ENCODE measurements at places on chromosomes 2 and 18.

GRCh38 chr2:74448771-74449170 lies 6.1 kb upstream of the INO80B start:
- DNase-seq, result no peak

- DNase-seq, result no peak
These were observed 143.5 kb downstream of the CELF4 start for GRCh38 chr18:37422116-37422515.

- no peak for DNase-seq
These were observed 46.5 kb downstream of the ZAP70 start for GRCh38 chr2:97759727-97760407.

GRCh38 chr2:128710729-128711128 lies 392.1 kb upstream of the HS6ST1 start:
- no peak for DNase-seq

DNA sequence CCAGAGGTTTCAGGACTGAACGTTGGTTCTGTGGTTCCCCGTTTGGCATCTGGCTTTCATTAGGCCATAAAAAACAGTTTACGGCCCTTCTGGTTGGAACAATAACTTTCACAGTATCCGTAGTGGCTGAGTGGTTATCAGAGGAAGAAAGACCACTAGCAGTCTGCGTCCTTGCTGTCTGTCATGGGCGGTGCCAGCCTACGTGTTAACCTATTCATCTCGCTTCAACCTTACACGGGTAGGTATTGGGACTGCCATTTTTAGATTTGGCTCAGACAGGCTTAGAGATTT lies 42.6 kb upstream of the ROCK2 start:
- no peak for DNase-seq

- DNase-seq, result no peak
These were observed 125.3 kb upstream of the ZEB2 start for GRCh38 chr2:144645083-144645778.

GRCh38 chr2:151315381-151315903 lies 26.0 kb upstream of the NMI start:
- no peak for DNase-seq

- no peak for DNase-seq
These were observed 752 bp upstream of the CYTIP start for GRCh38 chr2:157444641-157445040.

- DNase-seq, result no peak
These were observed 131.6 kb upstream of the IL1R2 start for GRCh38 chr2:101860157-101860556.

GRCh38 chr2:181066333-181066732 lies 85.9 kb downstream of the UBE2E3 start:
- no peak for DNase-seq

GRCh38 chr2:191051825-191052778 lies 38.1 kb upstream of the STAT1 start:
- DNase-seq, result peak; percentile 46
